ENCODE measurements at places on chromosomes 3 and 15. TPM values are rescaled to one million over a fixed set of nuclear protein-coding genes. Genes with fewer than 3 reads are reported as not detected.

DNA sequence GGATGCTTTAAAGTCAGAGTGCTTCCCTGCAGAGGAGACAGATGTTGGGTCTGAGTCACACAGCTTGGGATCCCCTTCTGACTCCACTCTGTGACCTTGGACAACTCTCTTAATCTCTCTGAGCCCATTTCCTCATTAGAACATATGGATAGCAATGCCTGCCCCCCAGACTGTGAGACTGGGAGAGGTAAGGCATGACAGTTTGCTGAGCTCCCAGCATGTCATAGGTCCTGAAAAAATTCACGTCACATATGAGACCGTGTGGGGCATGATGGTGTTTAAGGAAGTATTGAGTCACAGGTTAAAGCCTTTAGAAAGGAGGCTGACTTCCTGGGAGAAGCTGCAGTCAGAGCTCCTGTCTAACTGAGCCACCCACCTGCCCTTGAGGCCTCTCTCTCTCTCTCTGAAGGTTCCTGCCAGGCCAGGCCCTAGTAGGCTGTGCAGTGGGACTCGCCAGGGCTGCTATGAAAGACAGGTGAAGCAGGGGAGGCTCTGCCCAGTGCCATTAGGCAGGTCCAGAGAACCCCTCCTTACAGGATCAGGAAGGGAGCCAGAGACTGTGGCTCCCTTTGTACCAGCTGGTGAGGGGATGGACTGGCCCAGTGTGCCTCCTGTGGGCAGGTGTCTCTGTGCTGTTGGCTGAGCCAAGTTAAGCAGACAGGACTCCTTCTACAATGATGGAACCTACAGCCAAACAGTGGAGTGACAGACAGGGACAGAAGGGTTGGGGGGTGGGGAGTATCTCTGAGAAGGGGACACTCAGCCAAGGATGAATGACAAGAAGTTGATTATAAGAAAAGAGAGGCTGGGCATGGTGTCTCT is 19.5 kb upstream of the DOCK3 start:
- DNase-seq = peak; percentile 21

GOLGA8T gene
- 0.19 TPM for total RNA-seq

IL20RB gene
- total RNA-seq = 1.7 TPM

ANKRD34C gene
- total RNA-seq = not detected

GABRR3 gene
- total RNA-seq = not detected

MAP4 gene
- total RNA-seq = 149 TPM

All from activated T-cell treated with anti-CD3 and anti-CD28 coated beads, Interleukin-2, amount 50 U/mL, for 72 hours (primary cell).